ENCODE measurements at places on chromosomes 6 and 20. TPM values are rescaled to one million over a fixed set of nuclear protein-coding genes. Genes with fewer than 3 reads are reported as not detected.

DNA sequence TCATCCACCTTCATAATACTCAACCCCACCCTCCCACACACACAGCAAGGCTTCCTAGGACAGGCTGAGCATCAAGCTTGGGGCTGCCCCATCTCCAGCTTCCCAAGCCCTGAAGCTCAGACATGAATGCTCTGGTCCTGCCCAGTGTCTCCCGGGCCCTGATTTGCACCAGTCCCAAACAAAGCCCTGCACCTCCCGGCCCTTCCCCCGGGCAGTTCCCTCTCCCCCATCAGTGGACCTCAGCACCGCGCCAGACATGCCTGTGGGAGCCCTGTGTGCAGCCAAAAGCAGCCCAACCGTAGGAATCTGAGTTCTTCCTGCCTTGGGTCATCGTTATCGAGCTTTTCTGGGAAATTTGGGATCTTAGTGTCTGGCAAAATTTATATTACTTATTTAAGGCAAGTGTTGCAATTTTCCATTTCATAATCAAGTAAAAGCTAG lies 63.5 kb downstream of the THBS2 start:
- no peak for DNase-seq

- DNase-seq = no peak
Observed at GRCh38 chr6:125733516-125734300, 15.7 kb upstream of the HEY2 start.

- DNase-seq = no peak
Observed at GRCh38 chr6:169362501-169363121, 109.0 kb upstream of the THBS2 start.

DNA sequence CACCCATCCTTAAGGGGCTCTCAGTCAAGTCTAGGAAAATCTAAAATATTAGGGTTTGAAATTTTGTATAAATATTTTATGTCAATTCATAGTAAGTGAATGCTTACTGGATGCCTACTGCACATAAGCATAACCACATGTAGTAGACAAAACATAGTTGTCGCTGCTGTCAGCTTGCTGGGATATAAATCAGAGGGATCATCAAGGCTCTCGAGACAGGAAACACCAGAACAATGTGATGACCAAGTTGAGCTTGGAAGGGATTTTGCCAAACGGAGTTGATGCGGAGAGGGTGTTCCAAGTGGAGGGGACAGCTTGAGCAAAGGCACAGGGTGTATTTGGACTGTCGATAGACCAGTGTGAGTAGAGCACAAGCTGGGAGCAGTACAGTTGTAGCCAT lies 105.8 kb upstream of the SUPT3H start:
- no peak for DNase-seq

GRCh38 chr20:35226884-35227681 lies 593 bp downstream of the MMP24 start:
- peak; percentile 51 for DNase-seq

DNA sequence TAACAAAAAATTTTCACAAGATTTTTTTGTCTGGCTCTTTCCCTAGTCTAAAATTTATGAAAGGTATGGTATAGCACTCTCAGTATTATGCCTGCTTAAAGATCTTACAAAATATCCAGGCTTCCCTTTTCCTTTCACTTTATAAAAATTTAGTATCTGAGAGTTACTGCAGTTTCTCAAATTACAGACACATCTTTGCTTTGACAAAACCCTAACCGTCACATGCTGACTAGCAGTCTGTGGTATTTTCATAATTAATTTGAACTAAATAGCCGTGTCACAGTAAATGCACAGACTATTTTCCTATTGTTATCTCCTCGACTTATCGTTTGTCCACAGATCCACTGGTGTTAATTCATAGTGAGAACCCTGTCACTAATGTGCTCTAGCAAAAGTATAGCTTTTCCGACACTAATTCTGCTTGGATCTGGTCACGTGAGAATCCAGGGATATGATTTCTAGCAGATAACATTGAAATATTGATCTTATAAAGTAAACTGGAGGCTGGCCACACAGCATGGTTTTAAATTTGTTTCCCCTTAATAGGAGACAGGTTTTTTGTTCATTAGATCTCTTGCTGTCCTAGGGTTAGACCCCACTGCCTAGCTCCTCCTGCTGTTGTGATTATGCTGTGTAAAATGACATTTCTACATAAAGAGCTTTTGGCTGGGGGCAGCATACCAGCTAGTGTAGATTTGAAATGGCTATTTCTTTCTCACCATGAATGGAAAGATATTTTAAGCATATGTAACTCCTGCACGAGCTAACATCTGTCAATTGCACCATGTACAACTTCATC lies 340.6 kb upstream of the SASH1 start:
- DNase-seq = no peak

DNA sequence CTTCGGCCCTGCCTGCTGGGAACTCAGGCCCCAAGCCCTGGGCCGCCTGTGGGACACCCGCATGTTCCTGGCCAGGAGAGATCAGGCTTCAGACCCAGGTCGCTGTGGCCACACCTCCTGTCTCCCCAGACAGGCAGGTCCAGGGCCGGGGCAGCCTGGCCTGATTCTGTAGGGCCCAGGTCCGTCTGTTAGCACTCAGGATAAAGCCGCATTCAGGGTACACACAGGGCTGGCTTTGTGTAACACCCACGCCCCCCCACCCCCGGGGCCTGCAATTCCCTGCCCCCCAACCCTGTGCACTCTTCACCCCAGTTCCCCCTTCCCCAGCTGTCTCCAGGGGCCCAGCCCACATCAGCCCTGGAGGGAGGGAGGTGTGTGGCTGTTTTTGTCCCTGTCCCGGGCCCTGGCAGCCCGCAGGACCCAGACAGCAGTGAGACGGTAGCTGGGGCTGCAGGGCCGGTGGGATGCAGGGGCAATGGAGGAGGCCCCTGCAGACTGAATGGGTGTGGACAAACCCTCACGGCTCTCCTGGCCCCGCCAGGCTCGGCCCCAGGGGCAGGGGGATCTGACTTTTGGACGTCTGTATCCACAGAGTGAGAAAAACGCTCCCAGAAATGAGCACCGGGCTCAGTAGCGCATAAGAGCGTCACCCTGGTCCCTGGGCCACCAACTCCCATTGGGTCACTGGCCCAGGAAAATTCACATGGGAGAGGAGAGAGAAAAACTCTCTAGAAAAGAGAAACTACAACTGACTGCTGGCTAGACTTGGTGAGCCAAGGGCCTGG lies 42.4 kb upstream of the ZBP1 start:
- no peak for DNase-seq

DNA sequence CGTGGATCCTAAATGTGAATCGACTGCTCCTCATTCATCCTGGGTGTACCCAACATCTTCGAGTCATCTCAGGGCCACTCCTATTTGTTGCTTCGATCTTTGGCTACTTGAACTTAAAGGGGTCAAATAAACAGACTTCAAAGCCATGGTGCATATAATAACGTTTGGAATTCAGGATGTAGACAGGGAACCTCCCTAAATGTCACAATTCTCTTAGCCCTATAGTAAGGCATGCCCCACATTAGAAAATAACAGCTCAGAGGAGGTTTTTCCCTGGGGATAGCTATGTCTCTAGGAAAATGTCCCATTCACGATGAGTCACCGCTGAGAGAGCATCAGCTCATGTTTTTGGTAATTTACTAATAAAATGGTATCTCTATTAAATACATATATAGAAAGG lies 54.8 kb upstream of the BMP6 start:
- no peak for DNase-seq

- no peak for DNase-seq
Observed at GRCh38 chr6:158322724-158323560, 10.7 kb downstream of the TULP4 start.

DNA sequence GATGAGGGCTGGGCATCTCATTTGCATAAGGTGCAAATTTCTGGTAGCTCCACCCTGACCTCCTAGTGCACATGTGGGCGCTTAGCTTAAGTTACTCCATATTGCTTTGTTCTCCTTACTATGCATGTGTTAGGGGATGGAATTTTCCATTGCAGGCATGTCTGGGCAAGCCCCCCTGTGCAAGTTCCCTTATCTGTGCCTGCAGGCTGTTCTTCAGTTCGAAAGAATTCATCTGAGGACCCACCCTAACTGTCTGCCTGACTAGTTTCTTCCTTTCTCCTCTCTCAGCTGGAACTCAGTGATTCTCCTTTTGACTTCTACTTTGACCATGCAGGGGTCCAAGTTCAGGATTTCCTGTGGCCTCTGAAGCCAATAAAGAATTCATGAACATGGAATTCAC lies 30.2 kb downstream of the CCDC170 start:
- no peak for DNase-seq

DNA sequence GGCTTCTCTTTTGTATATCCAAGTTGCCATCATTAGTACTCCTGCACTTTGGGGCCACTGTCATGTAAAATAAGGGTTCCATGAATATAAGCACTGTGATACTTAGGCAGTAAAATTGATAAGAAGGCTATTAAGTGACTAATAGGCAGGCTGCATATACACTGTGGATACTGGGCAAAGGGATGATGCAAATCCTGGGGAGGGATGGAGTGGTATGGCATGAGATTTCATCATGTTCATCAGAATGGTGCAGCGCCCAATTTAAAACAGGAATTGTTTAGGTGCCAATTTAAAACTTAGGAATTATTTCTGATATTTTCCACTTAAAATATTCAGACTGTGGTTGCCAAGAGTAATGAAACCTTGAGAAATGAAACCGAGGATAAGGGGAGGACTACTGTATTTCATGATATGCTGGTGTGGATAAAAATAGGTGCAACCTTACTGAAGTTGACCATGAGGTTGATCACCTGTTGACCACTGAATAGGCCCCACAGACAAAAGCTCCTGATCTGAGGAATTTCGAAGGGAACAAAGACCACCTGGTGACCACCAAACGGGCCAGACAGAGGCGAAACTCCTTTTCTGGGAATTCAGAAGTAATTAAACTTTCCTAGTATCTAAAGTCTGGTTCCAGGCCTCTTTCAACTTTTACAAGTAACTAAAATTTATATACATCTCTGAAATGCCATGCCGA lies 4.9 kb upstream of the TRIM39 start:
- DNase-seq = no peak

- no peak for DNase-seq
Observed at GRCh38 chr6:42961020-42961470, 491 bp downstream of the GNMT start.

DNA sequence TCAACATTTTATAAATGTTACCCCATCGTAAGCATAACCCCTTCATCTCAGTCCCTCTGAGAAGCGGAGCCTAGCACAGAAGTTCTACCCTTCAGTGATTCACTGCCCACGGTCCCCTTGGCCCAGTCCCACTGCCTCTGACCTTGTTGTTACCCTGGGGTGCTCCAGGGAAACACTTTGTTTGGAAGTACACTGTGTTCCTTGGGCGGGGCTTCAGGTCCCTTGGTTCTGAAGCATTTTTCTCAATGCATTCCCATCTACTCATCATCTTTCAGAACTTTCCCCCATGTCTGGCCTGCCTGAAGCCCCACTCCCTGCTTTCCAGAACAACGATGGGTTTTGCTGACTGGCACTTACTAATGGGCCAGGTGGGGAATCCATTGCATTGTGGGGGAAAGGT lies 296.2 kb downstream of the FOXA2 start:
- DNase-seq = no peak

DNA sequence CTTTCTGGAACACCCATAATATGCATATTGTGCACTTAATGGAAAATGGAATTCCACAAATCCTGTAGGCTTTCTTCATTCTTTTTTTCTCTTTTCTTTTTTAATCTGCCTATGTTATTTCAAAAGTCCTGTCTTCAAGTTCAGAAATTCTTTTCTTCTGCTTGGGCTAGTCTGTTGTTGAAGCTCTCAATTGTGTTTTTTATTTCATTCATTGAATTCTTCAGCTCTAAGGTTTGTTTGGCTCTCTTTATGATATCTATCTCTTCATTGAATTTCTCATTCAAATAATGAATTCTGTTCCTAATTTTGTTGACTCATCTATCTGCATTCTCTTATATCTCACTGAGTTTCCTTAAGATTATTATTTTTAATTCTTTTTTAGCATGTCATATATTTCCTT lies 10.1 kb downstream of the SPINT4 start:
- DNase-seq = no peak

- DNase-seq = no peak
Observed at GRCh38 chr6:32622545-32623401, 14.4 kb upstream of the HLA-DQA1 start.

DNA sequence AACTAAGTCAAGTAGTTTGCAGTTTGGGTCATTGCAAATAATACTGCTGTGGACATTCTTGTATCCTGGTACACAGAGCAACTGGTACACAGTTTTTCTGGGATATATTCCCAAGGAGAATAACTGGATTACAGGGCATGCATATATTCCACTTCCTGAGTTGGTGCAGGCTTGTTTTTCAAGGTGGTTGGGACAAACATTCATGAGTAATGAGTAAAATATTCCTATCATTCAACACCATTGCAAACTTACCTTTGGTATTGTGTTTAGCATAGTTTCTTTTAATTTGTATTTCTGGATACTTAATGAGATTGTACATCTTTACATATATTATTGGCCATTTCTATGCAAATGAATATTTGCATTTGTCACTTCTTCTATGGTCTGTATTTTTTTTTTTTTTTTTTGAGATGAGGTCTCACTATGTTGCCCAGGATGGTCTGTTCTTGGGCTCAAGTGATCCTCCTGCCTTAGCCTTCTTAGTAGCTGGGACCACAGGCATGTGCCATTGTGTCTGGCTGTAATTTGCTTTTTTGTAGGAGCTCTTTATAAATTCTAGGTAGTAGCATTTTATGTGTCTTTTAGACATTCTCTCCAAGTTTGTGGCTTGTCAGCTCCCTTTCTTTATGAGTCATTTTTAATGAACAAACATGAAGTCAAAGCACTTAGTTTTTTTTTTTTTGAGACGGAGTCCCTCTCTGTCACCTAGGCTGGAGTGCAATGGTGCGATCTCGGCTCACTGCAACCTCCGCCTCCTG lies 158.7 kb downstream of the SOX4 start:
- no peak for DNase-seq

DNA sequence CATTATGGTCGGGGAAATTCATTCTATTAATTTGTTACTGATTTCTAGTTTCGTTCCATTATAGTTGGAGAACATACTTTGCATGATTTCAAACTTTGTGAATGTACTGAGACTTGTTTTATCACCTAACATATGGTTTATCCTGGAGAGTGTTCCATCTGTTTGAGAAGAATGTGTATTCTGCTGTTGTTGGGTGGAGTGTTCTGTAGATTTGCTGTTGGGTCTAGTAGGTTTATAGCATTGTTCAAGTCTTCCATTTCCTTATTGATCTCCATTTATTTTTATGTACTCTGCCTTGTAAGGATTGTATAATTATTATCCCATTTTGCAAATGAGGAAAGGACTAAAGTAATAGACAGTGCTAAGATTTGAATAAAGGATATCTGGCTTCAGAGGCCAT lies 85.4 kb downstream of the RREB1 start:
- DNase-seq = no peak

Gene KIF6
- total RNA-seq = 1.2 TPM

Gene ALDH8A1
- 3.3 TPM for total RNA-seq

Gene SLC12A5
- 18.8 TPM for total RNA-seq

Gene SLC17A2
- not detected for total RNA-seq

Gene GHRH
- not detected for total RNA-seq

Gene GSTA1
- total RNA-seq = not detected

Gene EYA4
- total RNA-seq = 0.41 TPM

Gene NKX2-2
- total RNA-seq = 0.41 TPM

Gene SAPCD1
- total RNA-seq = 0.82 TPM

Gene CRISP3
- under 0.01 TPM for total RNA-seq

Gene DSP
- total RNA-seq = 6.9 TPM

All from frontal cortex (tissue), 4 donors.